Activated CD8-positive, alpha-beta memory T cell treated with anti-CD3 and anti-CD28 coated beads for 48 hours (primary cell): ENCODE measurements at places on chromosomes 7 and 10.
A peak's percentile ranks its signal among the peaks of the same experiment; 100 is the strongest.

DNA sequence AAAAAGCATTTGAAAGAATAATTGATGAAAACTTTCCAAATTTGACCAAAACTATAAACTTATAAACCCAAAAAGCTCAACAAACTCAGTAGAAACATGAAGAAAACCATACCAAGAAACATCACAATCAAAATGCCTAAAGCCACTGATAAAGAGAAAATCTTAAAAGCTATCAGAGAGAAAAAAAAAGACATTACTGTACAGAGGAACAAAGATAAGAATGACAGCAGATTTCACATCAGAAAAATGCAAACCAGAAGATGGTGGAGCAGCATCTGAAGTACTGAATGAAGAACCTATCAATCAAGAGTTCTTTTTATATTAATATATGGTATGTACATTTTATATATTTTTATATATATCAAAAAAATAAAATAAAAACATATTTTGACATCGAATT lies 2.4 kb upstream of the GPAM start:
- no peak for DNase-seq

DNA sequence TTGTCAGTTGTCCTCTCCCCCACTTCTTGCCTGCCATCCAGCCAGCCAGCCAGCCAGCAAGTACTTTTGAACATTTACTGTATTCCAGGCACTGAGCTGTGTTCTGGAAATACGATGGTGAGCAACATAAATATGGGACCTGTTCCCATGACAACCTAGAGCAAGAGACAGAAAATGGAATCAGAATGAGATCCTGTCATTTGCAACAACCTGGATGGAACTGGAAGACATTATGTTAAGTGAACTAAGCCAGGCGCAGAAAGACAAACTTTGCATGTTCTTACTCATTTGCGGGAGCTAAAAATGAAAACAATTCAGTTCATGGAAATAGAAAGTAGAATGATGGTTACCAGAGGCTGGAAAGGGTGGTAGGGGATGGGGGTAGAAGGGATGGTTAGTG lies 140.7 kb downstream of the ICA1 start:
- DNase-seq: no peak

DNA sequence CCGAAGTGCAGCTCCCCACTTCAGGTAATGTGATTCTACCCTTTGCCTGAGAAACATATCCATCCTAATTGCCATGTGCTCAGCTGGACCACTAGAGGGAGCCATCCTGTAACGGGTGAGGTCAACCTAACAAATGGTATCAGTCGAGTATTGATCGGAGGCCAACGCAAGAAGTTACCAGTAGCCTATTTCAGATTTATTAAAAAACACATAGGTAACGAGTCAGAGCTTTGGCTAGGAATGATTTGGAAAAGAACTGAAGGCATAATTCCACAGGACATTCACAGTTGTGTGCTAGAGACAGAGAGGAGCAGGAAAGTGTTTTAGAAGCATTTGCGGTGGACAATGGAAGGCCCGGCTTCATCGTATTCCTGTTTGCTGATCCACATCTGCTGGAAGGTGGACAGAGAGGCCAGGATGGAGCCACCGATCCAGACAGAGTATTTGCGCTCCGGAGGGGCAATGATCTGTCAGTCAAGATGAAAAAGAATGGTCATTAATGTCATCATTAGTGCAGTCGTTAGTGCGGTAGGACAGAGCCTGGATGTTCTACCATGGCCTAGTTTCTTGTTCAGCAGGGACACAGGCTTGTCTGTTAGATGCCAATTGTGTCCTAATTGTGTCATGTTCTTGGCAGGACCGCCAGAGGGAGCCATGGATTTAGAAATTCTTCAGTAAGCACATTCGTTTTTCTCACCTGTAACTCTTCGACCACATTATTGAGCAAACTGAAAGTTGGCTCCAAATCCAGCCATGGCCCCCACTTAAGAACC lies 17.5 kb downstream of the ACTA2 start:
- peak; percentile 38 for DNase-seq

DNA sequence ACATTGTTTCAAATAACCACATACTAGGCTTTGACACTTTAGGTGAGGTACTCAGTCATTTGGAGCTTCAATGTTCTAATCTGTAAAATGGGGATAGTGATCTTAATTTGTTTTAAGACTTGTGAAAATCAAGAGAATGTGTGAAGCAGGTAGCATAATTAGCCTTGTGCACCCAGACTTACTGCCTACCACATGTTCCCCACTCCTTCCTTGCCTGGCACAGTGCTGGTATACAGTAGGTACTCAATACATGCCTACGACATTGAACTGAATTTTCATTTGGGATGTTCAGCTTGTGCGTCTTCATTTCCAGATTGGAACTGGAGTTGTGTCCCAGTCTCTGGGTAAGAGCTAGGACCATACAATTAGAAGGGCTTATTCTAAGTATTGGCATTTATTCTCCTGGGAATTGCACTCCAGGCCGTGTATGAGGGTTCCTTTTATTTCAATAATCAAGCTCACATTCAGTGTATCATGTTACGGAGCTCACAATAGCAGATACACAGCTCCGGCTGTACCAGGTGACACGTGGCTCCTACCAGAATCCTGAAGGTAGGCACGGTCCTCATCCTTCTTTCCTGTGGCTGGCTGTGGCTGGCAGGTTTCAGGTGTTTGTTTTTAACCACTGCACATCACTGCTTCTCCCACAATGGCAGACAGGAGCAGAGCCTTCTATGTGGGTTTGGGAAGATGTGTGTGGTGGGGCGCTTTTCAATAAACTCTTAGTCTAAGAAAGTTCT lies 109.4 kb upstream of the PDCD4 start:
- DNase-seq: no peak

GRCh38 chr7:142181211-142181610 lies 69.7 kb downstream of the MGAM2 start:
- no peak for DNase-seq

GRCh38 chr10:124265391-124265745 lies 153.4 kb downstream of the OAT start:
- no peak for DNase-seq

GRCh38 chr7:2640482-2640830 lies 8.7 kb downstream of the TTYH3 start:
- no peak for DNase-seq

GRCh38 chr10:119509909-119510451 lies 32.5 kb downstream of the RGS10 start:
- no peak for DNase-seq

GRCh38 chr10:21138769-21139340 lies 241.7 kb upstream of the NEBL start:
- no peak for DNase-seq

DNA sequence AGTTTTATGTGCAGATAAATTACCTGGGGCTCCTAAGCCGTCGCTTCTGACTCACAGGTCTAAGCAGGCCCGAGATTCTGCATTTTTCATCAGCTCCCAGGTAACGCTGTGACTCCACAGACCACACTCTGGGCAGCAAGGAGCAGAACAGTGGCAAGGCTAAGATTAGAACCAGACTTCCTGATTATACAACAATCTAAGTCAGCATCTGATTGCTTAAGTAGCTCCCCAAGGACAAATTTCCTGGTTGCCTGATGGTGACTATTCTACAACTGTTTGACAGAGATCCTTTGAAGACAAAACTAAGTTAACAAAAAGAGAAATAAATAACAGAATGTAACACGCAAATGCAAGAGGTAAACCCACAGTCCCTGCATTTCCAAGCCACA lies 69.0 kb downstream of the CREB3L2 start:
- DNase-seq: no peak

- DNase-seq: no peak
Measured at GRCh38 chr7:18808026-18808425, 309.4 kb downstream of the TWIST1 start.

- no peak for DNase-seq
Measured at GRCh38 chr7:29647020-29647654, 83.5 kb downstream of the PRR15 start.

DNA sequence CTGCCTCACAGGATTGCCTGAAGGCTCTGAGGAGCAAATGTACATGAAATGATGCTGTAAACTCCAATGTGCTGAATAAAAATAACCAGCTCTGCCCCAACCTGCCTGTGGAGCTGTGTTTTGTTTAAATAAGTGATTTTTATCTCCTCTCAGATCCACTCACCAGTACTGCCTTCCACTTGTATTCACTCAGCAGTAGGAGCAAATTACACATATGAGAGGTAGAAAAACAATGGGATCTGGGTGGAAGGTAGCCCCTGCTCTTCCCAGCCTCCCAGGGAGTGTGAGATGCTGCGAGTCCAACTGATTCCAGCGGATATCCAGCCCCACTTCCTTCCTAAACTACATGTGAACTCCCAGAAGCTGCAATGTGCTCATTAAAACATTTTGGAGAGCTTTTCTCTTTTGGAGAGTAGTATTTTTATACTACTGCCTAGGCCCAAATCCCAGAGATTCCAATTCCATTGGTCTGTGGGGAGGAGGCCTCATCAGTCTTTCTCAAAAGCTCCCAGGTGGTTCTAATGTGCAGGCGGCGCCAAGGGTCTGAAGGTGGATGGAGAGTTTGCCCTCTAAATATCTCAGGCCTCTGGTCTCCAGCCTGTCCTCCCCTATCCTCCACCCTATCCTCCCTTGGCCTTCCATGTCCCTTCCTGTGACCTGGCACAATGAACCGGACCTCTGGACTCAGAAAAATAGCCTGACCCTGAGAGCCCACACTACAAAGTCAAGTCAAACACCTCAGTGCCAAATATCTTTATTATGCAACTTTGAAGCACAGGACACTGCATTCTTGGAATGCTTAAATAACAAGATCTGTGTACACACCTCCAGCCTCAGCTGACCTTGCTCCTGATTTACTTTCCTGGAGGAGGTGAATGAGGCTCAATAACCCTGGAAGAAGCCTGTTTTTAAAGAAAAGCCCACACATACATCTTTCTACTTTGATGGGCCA lies 46.2 kb downstream of the CPVL start:
- no peak for DNase-seq

DNA sequence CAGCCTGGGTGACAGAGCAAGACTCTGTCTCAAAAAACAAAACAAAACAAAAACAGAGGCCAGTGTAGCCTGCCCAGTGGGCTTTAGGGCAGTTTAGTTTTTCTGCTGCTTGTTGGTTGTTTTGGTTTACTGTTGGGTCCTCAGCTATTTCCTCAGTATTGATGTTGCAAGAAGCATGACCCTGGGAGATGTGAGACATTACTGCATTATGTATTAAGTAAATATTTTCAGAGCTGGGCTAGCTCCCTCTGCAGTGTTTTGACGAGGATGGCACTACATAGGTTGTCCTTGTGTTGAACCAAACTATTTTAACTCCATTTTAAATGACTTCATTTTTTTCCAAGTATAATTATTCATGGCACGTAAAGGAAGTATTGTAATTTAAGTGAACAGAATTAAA lies 4.8 kb downstream of the AKAP9 start:
- DNase-seq: no peak

DNA sequence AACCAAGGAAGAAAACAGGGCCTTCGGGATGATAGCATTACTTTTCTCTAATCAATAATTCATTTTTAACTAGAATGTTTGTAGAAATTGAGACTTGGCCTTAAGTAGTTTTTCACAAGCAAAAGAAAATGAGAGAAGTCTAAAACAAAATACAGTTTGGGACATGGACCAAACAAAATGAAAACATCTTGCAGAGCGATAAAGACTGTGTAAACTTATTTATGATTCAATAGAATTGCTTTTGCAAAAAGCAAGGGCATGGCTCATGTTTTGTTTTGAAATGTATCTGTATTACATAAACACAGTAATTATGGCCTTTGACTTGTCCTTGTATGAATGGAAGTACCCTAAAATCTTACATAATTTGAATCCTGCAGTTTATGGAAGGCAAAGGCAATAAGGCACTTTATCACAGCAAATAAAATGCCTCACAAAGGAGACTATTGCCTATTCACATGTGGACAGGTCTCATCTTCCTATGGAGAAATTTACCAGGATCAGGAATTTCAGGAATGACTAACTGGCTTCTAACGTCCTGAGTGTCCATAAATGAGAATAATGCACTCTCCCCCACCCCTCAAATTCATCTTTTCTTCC lies 295.2 kb downstream of the PTEN start:
- DNase-seq: no peak

DNA sequence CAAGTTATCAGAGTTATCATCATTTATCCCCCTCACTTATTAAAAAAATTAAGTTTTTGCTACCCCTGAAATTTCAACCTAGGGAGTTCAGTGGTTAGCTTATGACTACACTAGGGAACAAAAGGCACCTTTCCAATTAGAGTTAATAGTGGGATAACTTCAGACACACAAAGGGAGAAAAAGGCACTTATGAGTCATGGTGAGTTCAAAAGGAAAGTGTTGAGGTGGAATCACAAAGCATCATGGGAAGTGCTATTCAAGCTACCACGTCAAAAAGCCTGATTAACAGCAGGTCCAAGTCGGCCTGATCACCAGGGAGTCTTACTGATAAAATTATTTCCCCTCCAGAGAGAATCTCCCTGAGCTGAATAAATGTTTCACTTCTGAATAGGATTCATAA lies 165.7 kb downstream of the C7orf25 start:
- DNase-seq: no peak

- DNase-seq: no peak
Measured at GRCh38 chr7:2459674-2460073, 16.5 kb downstream of the GRIFIN start.

DNA sequence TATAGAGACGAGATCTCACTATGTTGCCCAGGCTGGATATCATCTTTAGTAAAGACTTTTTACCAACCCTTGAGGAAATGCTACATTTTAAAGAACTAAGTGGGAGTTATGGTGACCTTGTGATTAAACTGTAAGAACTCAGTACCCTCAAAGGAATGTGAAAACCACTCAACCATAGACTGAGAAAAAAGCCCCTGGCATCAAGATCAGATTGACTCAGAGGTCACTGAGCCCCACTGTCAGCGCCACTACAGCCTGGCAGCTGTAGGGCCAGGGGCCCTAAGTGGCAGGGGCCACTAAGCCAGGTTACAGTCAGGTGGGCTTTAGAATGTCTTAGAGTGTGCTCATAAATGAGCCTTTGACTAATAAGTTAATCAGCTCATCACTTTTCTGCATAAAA lies 55.9 kb downstream of the APBB1IP start:
- no peak for DNase-seq

DNA sequence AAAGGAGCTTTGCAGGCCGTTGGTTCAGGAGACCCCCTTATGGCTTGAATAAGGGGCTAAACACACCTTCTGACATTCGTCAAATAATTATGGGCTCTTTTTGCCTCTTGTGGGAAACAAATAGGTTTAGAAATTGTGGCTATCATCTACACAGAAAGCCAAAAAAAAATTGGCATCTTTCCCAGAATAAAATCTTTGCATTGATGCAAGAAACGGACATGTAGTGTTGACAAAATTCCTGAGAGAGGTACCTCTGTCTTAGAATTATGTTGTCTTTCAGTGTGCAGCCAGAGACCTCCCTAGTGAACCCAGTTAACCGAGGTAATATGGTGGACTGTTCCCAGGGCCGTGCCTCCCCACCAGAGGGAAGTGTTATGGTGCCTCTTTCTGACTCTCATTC lies 283.9 kb downstream of the SDHAF3 start:
- no peak for DNase-seq

DNA sequence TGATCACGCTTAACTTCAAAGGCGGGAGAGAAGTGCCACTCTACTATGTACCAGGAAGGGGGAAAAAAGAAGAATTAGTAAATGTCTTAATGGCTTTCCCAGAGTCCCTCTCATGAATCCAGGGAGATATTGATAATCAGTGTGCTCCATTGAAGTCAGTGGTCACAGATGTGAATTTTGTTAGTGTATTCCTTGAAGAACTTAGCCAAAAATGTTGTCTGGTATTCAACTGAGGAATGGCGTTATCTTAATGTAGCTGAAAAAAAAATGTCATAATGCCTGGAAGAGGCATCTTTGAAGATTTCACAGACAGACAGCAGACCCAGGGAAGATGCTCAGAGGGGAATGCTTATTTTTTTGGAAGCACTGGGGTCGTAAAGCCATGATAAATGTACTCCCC lies 250.4 kb downstream of the WDR11 start:
- no peak for DNase-seq
